ENCODE measurements at places on chromosomes 6 and 20.

DNA sequence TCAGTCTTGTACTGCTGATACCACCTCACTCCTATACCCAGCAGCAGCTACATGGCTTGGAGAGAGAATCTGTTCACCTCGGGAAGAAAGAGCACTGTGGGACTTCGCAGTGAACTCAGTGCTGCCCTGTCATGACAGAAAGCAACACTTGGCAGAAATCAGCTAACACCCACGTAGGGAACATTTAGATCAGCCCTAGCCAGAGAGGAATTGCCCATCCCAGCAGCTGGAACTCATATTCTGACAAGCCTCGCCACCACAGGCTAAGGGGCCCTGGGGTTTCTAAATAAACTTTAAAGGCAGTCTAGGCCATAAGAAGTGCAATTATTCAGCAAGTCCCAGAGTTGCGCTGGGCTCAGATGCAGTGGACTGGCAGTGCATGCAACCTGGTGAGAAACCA lies 1266.8 kb downstream of the GRIK2 start:
- no peak for DNase-seq

- DNase-seq: no peak
Observed at GRCh38 chr6:89657445-89658158, 19.1 kb upstream of the LYRM2 start.

GRCh38 chr20:48737434-48738093 lies 90.2 kb downstream of the PREX1 start:
- DNase-seq: no peak

DNA sequence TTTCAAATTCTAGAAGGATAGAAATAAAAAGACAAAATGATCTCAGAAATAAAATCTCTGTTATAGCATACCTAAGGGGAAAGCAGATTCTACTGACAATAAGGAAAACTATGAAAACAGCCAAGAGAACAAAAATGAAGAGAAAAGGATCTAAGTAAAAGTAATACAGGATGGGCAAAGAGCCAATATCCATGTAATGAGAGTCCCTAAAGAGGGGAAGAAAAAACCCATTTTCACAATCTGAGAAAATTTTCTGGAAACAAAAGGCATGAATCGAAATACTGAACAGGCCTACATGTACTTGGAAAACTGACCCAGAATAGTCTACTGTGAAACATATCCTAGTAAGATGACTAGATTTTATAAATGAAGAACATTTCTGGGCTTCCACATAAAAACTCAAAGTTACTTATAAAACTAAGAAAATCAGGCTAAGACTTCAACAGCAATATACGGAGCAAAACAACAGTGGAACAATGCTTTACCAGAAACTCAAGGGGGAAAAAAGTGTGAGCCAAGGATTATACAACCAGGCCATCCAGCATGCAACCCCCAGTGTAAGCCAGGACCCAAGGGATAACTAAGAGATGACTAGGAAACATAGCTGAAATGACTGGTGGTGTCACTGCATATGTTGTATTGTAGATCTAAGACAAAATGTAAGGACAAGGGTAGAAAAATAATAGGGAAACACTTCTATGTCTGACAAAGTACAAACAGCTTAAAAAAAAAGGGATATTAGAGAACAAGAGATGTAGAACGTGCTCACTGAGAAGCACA lies 10.2 kb downstream of the NAPB start:
- peak; percentile 27 for DNase-seq

GRCh38 chr6:41278699-41279405 lies 7.6 kb downstream of the TREM1 start:
- peak; percentile 69 for DNase-seq

- no peak for DNase-seq
Observed at GRCh38 chr20:47701612-47702011, 83.7 kb downstream of the SULF2 start.

DNA sequence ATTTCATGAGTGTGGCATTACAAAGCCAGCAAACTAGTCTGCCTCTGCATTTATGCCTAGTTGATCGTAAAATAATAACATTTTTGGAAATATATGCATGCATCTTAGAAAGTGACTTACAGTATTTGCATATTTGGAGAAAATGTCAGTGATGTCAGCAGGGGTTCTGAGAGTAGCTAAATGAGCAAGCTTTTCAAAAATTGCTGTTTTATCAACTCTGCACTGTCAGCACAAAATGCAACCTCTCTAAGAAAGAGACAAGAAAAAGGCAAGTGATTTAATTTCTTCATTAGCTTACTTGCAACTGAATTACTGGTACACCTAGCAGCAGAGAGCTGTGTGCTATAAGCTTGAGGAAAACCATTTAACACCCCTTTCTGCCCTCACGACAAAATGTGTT lies 632.5 kb upstream of the MMS22L start:
- no peak for DNase-seq

DNA sequence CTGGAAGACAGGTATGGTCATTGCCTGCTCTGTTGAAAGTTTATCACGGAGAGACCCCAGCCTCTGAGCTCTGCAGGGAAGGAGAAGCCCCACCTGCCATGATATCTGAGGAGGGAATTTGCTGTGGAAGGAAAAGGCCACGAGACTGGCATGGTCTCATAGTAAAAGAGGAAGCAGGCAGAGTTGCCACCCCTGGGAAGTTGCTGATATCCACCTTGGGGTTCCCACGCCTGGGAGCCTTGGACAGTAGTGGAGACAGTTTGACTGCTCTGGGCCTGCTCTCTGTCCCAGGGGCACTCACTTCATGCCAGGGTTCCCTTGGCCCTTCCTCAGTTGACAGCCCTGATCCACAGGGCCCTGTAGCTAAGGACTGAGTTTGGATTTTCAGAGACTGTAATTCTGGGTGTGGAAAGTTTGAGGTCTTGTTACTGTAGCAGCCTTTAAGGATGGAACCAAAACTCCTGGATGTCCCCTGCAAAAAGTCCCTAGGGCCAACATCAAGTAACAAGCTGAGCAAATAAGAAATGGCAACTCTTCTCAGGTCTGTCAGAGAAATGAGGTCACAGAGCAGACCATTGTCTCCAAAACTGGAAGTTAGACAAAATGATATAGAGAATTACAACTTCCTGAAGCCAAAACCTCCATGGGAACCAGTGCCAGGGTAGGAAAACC lies 6.9 kb upstream of the SIRPB1 start:
- DNase-seq: no peak

DNA sequence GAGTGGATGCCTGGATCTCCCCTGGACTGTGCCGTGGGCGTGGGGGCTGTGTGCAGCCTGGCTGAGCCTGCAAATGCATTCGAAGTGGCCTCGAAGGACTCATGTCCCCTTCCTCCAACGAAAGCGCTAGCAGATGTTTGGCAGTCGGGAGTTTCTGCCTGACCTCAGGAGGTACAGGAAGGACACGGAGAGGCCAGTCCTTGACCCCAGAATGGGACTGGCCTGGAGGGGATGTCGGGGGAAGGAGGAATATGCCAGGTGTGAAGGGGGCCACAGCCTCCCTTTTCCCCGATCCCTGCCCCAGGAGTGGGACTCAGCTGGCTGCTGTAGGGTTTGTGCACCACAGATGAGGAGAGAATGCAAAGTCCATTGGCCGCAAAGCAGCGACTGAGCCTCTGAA lies 45.6 kb downstream of the APCDD1L start:
- DNase-seq: no peak

Measured in cardiac fibroblast (primary cell).